SK-N-SH (cell line): ENCODE measurements at places on chromosomes 11 and 22.

- DNase-seq, result peak; percentile 19
- no peaks in the 10 kb centered on the region for H3K27me3 ChIP-seq
- peaks cover 26% of the 10 kb centered on the region; the same call in 1 of the 2 replicates for H3K4me1 ChIP-seq
- H3K27ac ChIP-seq, result peak overlapping the region; percentile 95
Measured at GRCh38 chr11:27012234-27012921, 18.5 kb downstream of the FIBIN start.

DNA sequence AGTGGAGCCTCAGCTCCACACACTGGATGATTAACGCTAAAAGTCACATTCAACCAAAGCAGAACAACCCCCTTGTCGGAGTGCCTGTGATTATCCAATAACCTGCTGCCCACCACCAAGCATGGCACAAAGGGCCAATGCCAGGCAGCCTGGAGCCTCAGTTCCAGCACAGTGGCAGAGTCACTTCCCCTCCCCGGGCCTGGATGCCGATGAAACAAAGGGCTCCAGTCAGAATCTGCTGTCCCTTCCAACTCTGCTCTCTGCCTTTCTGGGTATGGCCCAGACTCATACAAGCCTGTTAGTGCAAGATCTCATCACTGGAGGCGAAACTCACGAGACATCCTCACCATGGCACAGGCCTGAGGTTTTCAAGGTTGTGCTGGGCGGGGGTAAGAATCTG lies 52.1 kb downstream of the CLTCL1 start:
- no peaks in the 10 kb centered on the region for H3K4me1 ChIP-seq
- peaks cover 11% of the 10 kb centered on the region; the same call in 1 of the 2 replicates for H3K36me3 ChIP-seq
- H3K4me3 ChIP-seq, result no peak overlapping the region
- no peak for DNase-seq
- no peak overlapping the region for H3K27ac ChIP-seq
- H3K27me3 ChIP-seq, result no peaks in the 10 kb centered on the region

DNA sequence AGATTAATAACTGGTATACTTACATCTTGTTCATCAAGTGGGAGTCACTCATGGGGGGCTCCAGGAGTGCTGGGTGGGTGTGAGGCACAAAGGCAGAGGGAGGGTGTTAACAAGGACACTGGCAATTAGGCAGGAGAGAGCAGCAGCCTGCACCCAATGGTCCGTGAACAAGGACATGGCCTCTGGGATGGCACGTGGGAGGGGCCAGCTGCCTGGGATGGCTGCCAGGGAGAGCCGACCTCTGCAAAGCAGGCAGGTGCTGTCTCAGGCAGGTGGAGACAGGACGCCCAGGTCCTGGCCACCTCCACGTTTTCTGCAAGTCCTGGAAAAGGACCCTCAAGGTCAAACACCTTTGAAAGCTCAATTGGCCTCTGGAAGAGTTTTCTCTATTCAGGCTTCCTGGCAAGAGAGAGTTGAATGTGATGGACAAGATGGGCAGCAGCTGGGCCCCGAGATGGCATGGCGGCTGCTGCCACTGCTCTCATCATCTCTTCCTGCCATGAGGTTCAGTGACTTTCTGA lies 257.1 kb downstream of the BUD13 start:
- H3K4me1 ChIP-seq, result peaks cover 21% of the 10 kb centered on the region; the same call in 1 of the 2 replicates
- H3K27ac ChIP-seq, result no peak overlapping the region; the same call in 1 of the 2 replicates
- H3K27me3 ChIP-seq, result no peaks in the 10 kb centered on the region
- no peak for DNase-seq

GRCh38 chr22:17891481-17892167 lies 117.4 kb upstream of the BID start:
- no peak overlapping the region for H3K4me3 ChIP-seq
- no peak overlapping the region; the same call in 1 of the 2 replicates for H3K27ac ChIP-seq
- DNase-seq, result peak; percentile 62
- no peaks in the 10 kb centered on the region for H3K27me3 ChIP-seq

GRCh38 chr11:44509296-44509695 lies 56.2 kb upstream of the CD82 start:
- no peaks in the 10 kb centered on the region for H3K36me3 ChIP-seq
- DNase-seq, result no peak
- H3K4me3 ChIP-seq, result no peak overlapping the region
- no peaks in the 10 kb centered on the region; the same call in 1 of the 2 replicates for H3K27me3 ChIP-seq

GRCh38 chr11:46380340-46381047 lies 975 bp upstream of the MDK start:
- peak overlapping the region; percentile 63 for H3K4me3 ChIP-seq
- no peaks in the 10 kb centered on the region for H3K27me3 ChIP-seq
- peak; percentile 87 for DNase-seq
- peak overlapping the region; percentile 61 for H3K27ac ChIP-seq
- H3K4me1 ChIP-seq, result peaks cover 23% of the 10 kb centered on the region; the same call in 1 of the 2 replicates

DNA sequence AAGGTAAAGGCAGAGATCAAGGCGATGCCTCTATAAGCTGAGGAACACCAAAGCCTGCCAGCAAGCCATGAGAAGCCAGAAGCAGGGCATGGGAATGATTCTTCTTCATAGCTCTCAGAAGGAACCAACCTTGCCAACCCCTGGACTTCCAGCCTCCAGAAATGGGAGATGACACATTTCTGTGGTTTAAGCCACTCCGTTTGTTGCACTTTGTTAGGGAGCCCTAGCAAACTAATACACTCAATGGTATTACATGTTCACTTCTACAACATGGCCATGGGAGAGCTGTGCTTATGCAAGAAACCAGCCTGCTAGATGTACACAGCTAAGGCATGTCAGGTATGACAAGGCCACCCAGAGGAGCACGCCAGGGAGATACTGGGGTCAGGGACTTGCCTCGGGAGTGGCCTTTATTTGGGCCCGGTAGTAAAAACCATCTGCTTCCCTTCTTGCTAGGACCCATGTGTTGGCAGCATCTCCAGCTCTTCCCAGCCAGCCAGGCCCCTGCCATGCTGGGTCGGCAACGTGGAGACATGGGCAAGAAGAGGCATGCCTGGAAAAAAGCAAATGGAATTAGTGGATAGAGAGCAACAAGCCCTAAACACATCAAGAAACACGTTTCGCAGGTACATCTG lies 3.6 kb downstream of the C11orf16 start:
- H3K27me3 ChIP-seq, result no peaks in the 10 kb centered on the region
- no peak overlapping the region for H3K4me3 ChIP-seq
- no peak for DNase-seq
- peaks cover 4% of the 10 kb centered on the region; the same call in 1 of the 2 replicates for H3K36me3 ChIP-seq

- peaks cover 30% of the 10 kb centered on the region; the same call in 1 of the 2 replicates for H3K27me3 ChIP-seq
- peak overlapping the region; percentile 56 for H3K4me3 ChIP-seq
- no peak overlapping the region for H3K27ac ChIP-seq
Measured at GRCh38 chr11:32829157-32829679, 509 bp upstream of the PRRG4 start.

GRCh38 chr22:22058633-22059290 lies 76.2 kb upstream of the TOP3B start:
- peaks cover 23% of the 10 kb centered on the region; the same call in 1 of the 2 replicates for H3K27me3 ChIP-seq
- H3K36me3 ChIP-seq, result no peaks in the 10 kb centered on the region
- no peak overlapping the region for H3K4me3 ChIP-seq

DNA sequence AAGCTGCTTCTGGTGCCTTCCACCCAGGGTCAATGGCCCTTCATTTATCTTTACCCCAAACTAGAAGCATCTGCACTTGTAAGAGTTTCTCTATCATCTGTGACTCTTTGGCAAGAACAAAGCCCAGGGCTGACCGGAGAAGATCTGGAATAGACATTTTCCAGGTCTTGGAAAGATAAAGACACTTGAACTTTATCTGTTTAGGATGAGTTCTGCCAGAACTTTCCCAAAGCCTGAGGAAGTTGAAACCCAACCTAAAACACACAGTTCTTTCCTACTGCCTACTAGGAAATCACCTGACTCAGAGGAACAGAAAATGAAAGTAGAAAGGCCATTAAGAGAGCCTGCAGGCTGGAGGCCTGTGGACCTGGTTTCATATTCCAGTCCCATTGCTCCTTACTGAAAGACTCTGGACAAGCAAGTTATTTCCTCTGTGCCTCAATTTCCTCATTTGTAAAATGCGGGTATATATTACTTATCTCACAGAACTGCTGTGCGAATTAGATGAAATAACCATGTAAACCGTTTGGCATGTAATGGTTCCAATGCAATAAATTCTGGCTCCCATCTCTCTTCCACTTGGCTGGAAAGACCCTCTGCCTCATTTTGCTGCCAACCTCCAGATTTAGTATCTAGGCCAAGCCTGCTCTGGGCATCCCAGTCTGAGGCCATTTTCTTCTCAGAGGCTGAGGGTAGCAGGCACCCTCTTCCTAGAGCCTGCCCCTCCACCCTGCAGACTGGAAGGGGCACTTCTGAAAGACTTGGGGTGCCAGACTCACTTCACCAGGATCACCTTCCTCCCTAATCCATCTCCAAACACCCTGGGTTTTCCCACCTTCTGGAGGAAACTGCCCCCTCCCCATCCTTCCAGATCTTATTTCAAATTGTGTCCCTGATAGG lies 1.2 kb downstream of the UBE2L6 start:
- H3K27me3 ChIP-seq, result no peaks in the 10 kb centered on the region
- peak overlapping the region; percentile 29; the same call in 1 of the 2 replicates for H3K27ac ChIP-seq
- H3K4me1 ChIP-seq, result no peaks in the 10 kb centered on the region
- H3K4me3 ChIP-seq, result peak overlapping the region; percentile 53
- H3K36me3 ChIP-seq, result no peaks in the 10 kb centered on the region

DNA sequence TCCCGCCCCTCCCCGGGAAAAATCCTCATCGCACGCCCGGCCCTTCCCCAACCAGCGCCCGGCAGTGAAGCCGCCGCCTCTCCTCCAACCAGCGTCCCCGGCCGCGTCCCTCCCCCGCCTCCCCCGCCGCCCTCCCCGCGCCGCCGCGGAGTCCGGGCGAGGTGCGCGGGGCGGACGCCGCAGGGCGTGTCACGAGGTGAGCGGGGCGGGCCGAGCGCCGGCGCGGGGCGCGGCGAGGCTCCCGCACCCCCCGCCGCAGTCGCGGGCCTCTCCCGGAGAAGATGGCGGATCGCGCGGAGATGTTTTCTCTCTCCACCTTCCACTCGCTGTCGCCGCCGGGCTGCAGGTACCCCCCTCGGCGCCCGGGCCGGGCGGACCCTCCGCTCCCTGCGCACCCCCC lies at the start of gene MAPK8IP2:
Gene MAPK8IP2 (plus strand): TSS at position 256 of the 400 bp plus-strand sequence. CDS start 26 bp downstream, at position 282.
- DNase-seq, result peak; percentile 93
- H3K27me3 ChIP-seq, result no peaks in the 10 kb centered on the region
- no peaks in the 10 kb centered on the region for H3K36me3 ChIP-seq
- no peaks in the 10 kb centered on the region for H3K4me1 ChIP-seq
- H3K4me3 ChIP-seq, result peak within 1 kb of the TSS; percentile 56

DNA sequence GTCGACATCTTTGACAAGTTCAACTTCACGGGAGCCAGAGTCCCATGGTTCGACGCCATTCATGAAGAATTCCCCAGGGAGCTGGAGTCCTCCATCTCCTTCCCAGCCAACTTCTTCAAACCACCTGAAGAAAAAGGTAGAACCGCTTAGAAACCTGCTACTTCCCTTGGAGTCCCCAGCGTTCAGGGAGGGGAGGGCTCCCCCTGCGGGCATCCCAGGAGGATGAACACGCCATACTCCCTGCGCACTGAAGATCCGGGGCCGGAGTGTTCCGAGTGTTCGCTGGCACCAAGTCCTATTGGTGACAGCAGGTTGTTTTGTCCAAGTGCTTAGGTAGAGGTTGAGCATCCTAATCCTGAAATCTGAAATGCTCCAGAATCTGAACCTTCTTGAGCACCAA lies 51.7 kb upstream of the PRODH start:
- no peaks in the 10 kb centered on the region; the same call in 1 of the 2 replicates for H3K4me1 ChIP-seq
- DNase-seq, result peak; percentile 52
- no peak overlapping the region for H3K4me3 ChIP-seq
- no peaks in the 10 kb centered on the region for H3K27me3 ChIP-seq
- no peaks in the 10 kb centered on the region for H3K36me3 ChIP-seq

- H3K27me3 ChIP-seq, result no peaks in the 10 kb centered on the region
- peaks cover 15% of the 10 kb centered on the region; the same call in 1 of the 2 replicates for H3K4me1 ChIP-seq
- H3K4me3 ChIP-seq, result no peak overlapping the region
- H3K27ac ChIP-seq, result no peak overlapping the region
Measured at GRCh38 chr11:27380771-27381170, 17.8 kb upstream of the CCDC34 start.

DNA sequence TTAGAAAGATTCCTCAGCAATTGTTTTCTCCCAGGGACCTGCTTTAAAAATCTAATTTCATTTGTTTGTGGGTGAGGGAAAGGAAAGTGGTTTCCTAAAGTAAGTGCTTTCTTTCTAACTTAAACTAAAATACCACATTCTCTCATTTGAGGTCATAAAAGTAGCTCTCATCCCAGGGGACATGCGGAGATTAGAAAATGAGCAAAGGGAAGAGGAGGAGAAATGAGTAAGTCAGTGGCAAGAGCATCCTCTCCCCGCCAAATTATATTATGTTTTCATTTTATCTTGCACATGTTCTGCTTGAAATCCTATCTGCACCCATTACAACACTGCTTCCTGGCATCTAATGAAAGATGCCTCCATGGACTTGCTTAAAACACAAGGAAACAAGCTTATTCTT lies 191.4 kb downstream of the ARHGAP42 start:
- H3K27ac ChIP-seq, result no peak overlapping the region
- no peaks in the 10 kb centered on the region for H3K4me1 ChIP-seq
- H3K36me3 ChIP-seq, result no peaks in the 10 kb centered on the region
- no peak for DNase-seq
- no peak overlapping the region for H3K4me3 ChIP-seq
- no peaks in the 10 kb centered on the region; the same call in 1 of the 2 replicates for H3K27me3 ChIP-seq

DNA sequence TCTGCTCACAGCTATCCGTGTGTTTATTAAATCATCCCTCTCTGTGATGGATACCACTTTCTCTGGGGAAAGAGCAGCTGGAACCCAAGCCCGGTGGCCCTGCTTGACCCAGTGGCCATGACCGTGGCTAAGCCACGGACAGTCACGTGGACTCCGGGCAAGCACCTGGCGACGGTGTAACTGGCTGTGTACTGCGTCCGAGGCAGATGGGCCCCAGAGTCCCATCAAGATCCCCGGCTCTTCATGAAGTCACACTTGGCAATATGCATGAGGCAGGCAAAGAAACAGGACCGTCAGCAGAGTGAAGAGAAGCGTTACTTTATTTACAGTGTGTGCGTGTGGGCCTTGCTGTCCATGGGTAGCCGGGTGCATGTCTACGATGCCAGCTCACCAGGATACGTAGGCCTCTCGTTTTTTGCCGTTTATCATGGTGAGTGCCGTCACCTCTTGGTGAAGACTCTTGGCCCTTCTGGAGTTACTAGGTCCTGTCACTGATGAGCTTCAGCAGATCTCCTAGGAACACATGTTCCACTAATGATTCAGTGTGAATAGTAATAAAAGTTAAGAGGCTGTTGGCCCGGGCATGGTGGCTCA lies 366.3 kb downstream of the TBC1D22A start:
- H3K36me3 ChIP-seq, result no peaks in the 10 kb centered on the region
- no peaks in the 10 kb centered on the region for H3K4me1 ChIP-seq
- H3K27me3 ChIP-seq, result no peaks in the 10 kb centered on the region
- no peak overlapping the region for H3K4me3 ChIP-seq

GRCh38 chr11:65773784-65774411 lies 6.9 kb downstream of the AP5B1 start:
- peaks cover 9% of the 10 kb centered on the region; the same call in 1 of the 2 replicates for H3K36me3 ChIP-seq
- H3K4me1 ChIP-seq, result no peaks in the 10 kb centered on the region
- H3K27ac ChIP-seq, result no peak overlapping the region
- no peaks in the 10 kb centered on the region for H3K27me3 ChIP-seq
- H3K4me3 ChIP-seq, result no peak overlapping the region

DNA sequence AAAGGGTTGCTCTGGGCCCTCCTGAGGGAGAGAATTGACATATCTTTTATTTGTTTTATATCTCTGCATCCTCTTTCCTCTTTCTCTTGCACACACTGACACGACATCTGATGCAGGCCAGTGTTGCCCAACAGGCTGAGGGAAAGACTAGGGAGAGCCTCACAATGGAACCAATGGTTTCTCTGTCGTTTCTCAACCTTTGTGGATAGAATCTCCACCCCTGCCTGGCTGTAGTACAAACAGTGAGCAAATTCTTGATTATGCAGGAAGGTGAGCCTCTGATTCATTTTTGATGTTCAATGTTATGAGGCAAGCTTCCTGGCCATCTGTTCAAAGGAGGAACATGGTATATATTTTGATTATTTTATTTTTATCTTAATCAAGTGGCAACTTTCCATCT lies 49.8 kb upstream of the PLET1 start:
- no peaks in the 10 kb centered on the region for H3K27me3 ChIP-seq
- H3K36me3 ChIP-seq, result no peaks in the 10 kb centered on the region
- no peak for DNase-seq
- no peak overlapping the region for H3K27ac ChIP-seq
